Activated CD8-positive, alpha-beta T cell treated with anti-CD3 and anti-CD28 coated beads, Interleukin-2, amount 10 ng/mL, durations not matched to agents 7 days and 5 days (primary cell): ENCODE measurements at places on chromosomes 5 and 9.
A peak's percentile ranks its signal among the peaks of the same experiment; 100 is the strongest.

DNA sequence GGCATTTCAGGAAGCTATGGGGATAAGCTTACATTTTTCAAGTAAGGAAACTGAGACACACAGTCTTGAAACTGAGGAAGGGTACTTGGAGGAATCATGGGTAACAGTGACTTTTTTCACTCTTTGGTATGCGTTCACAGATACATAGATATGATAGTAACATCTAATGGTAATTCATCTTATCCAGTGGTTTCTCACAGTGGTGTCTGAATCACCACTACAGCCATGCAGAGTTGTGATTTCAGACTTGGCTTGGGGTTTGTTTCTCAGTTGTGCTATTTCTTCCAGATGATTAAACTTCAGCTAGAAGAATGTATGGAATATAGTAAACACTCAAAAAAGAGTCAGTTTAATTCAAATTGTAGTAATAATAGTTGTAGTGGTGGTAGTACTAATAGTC, 239.1 kb upstream of the NUDT12 start:
- no peaks in the 10 kb centered on the region for H3K36me3 ChIP-seq
- H3K27ac ChIP-seq: no peak overlapping the region
- no peaks in the 10 kb centered on the region for H3K27me3 ChIP-seq
- H3K4me3 ChIP-seq: no peak overlapping the region
- no peak for DNase-seq
- no peaks in the 10 kb centered on the region for H3K4me1 ChIP-seq

DNA sequence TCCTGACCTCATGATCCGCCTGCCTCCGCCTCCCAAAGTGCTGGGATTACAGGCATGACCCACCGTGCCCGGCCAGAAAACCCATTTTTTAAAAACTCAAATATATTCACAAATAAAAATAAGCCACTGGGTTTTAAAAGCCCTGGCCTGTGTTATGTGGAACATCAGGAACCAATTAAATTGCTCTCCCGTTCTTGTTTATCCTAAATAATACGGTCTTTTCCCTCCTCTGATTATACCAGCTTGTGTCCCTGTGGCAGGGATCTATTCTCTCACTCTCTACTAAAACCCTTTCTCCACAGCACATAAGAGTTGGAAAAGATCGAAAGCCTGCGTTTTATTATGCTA, 30.1 kb upstream of the LPAR1 start:
- H3K4me1 ChIP-seq: no peaks in the 10 kb centered on the region
- no peak for DNase-seq
- no peak overlapping the region for H3K4me3 ChIP-seq
- no peaks in the 10 kb centered on the region for H3K27me3 ChIP-seq
- no peak overlapping the region for H3K27ac ChIP-seq

DNA sequence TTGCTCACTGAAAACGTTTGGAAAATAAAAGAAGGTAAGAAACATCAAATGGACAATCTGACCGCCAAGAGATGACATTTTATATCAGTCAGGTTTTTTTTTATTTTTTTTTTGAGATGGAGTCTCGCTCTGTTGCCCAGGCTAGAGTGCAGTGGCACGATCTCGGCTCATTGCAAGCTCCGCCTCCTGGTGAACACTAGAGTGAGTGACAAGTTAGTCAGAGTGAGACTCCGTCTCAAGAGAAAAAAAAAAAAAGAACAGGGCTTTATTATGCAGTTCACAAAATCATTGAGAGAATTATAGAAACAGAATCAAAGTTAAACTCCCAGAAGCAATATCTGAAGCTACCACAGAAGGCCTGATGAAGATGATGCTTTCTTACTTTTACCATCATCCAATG, 70.1 kb downstream of the DTWD2 start:
- H3K4me3 ChIP-seq: no peak overlapping the region
- no peaks in the 10 kb centered on the region for H3K36me3 ChIP-seq
- no peak for DNase-seq
- H3K4me1 ChIP-seq: no peaks in the 10 kb centered on the region

DNA sequence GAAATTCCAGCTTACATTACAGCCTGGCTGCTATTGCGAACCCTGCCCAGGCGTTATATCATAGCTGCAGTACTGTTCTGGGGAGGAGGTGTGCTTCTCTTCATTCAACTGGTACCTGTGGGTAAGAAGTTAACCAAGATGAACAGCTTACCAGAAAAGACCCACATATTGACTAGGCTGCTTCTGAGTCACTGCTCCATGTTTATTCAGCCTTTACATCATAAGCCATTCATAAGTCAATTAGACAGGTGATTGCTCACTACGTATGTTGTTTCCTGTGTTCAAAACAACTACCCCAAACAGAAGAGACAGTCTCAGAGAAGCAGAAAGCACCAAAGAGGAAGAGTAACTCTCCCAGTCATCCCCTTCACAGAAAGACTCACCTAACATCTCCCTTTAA, 34.7 kb upstream of the SLC22A5 start:
- H3K4me1 ChIP-seq: no peaks in the 10 kb centered on the region
- H3K27ac ChIP-seq: no peak overlapping the region
- H3K36me3 ChIP-seq: no peaks in the 10 kb centered on the region
- no peak overlapping the region for H3K4me3 ChIP-seq

DNA sequence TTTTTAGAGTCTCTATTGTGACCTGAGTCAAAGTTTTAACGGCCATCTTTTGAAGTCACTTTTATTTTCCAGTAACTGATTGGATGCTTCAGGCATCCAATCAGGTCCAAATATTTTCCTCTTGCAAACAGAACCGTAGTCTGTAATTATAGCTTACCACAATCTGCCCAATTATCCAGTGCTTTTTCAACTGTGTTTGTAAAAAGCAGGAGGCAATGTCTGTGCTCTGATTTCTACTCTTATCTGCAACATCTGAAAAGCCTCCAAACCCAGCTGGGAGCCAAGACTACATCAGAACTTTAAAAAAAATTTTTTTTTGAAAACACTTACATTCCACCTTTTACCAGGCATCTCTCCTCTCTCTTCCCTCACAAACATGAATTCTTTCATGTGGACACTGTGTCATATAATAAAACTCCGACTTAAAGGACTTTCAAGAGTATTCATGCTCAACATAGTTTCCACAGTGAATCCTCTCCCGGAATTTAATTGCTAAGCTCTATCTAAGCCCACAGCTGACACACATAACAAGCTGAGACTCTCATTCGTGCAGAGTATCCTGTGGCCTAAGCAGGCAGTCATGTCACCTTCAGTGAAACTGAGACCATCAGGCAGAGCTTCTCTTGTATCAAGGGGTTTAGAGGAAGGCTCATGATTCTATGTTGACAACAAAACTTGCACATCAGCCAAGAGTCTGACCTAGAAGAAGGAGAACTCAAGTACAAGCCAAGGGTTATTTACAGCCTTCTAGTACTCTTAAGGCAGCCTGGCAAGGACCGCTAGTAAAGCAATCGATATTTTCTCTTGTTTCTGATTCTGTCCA, 272.7 kb downstream of the TLE1 start:
- DNase-seq: no peak
- H3K4me3 ChIP-seq: no peak overlapping the region
- no peaks in the 10 kb centered on the region for H3K27me3 ChIP-seq
- H3K36me3 ChIP-seq: no peaks in the 10 kb centered on the region
- no peaks in the 10 kb centered on the region for H3K4me1 ChIP-seq

- no peaks in the 10 kb centered on the region for H3K4me1 ChIP-seq
- H3K27ac ChIP-seq: no peak overlapping the region
- no peaks in the 10 kb centered on the region for H3K36me3 ChIP-seq
- no peak for DNase-seq
- no peak overlapping the region for H3K4me3 ChIP-seq
- H3K27me3 ChIP-seq: no peaks in the 10 kb centered on the region
These were observed 251.6 kb upstream of the PIK3R1 start for GRCh38 chr5:67963789-67964519.

- DNase-seq: no peak
- H3K27me3 ChIP-seq: no peaks in the 10 kb centered on the region
- H3K27ac ChIP-seq: no peak overlapping the region
- H3K4me3 ChIP-seq: no peak overlapping the region
These were observed 287.5 kb downstream of the SMARCA2 start for GRCh38 chr9:2302606-2303005.

DNA sequence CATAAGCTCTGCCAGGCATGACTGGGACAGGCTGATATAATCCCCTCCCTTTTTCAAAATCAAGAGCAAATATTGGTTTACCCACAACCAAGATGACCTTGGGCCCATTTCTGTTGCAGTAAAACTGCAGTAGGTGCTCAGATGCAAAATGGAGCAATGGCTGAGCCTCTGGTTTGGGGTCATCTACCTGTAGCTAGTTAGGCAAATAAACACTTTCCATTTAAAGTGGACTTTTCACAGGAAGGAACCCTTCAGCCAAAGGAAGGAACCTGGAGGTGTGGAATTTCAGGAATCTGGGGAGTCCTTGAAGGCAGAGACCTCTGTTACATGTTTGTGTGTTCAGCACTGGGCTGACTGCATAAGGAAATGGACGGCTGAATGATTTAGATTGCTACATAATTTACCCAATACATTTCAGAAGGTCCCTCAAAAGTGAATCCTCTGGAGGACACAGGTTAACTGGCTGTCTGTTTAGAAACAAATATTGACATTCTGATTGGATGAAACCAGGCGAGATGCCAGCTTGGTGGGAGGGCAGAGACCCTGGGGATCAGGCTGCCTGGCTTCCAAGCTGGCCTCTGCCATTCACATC, 170.1 kb upstream of the ZNF618 start:
- peak; percentile 3 for DNase-seq
- no peak overlapping the region for H3K4me3 ChIP-seq
- no peaks in the 10 kb centered on the region for H3K36me3 ChIP-seq
- peaks cover 3% of the 10 kb centered on the region for H3K27me3 ChIP-seq
